Left ventricle myocardium inferior (tissue), 1 donor: ENCODE measurements at places on chromosomes 12 and 14. TPM values are rescaled to one million over a fixed set of nuclear protein-coding genes. Genes with fewer than 3 reads are reported as not detected.

GRCh38 chr14:68084256-68084655 lies 264.7 kb downstream of the RAD51B start:
- peaks cover 12% of the 10 kb centered on the region for H3K4me1 ChIP-seq
- H3K36me3 ChIP-seq, result no peaks in the 10 kb centered on the region
- peaks cover 4% of the 10 kb centered on the region for H3K27me3 ChIP-seq

DNA sequence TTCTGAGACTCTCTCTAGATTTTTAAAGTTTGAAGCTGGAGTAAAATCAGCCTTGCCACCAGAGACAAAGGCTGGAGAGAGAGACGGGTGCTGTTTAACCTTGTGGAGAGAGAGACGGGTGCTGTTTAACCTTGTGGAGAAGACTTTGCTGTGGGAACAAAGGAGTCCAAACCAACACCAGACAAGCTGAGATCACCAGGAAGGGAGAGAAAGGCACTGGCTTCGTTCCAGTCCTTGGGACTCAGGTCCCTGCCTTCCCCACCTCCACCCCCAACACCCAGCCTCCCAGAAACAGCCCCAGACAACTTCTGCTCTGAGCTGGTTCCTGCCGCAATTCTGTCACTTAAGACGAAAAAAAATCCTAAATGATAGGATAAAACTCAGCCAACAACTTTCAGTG lies 1389.3 kb downstream of the AACS start:
- no peak overlapping the region for H3K4me3 ChIP-seq
- H3K4me1 ChIP-seq, result no peaks in the 10 kb centered on the region
- H3K27me3 ChIP-seq, result peaks cover 8% of the 10 kb centered on the region
- no peak overlapping the region for H3K27ac ChIP-seq
- no peak for DNase-seq

GRCh38 chr14:98229656-98230366 lies 1042.2 kb downstream of the BCL11B start:
- no peaks in the 10 kb centered on the region for H3K36me3 ChIP-seq
- no peak overlapping the region for H3K27ac ChIP-seq
- DNase-seq, result no peak
- no peak overlapping the region for H3K4me3 ChIP-seq
- no peaks in the 10 kb centered on the region for H3K4me1 ChIP-seq

GRCh38 chr12:58907391-58907790 lies 12.9 kb downstream of the LRIG3 start:
- no peaks in the 10 kb centered on the region for H3K27me3 ChIP-seq
- no peak overlapping the region for H3K4me3 ChIP-seq
- peaks cover 11% of the 10 kb centered on the region for H3K4me1 ChIP-seq
- no peak for DNase-seq

GRCh38 chr12:94770791-94771190 lies 120.4 kb upstream of the TMCC3 start:
- peaks cover 57% of the 10 kb centered on the region for H3K27me3 ChIP-seq
- H3K4me1 ChIP-seq, result peaks cover 7% of the 10 kb centered on the region
- no peak for DNase-seq
- no peak overlapping the region for H3K27ac ChIP-seq
- H3K36me3 ChIP-seq, result no peaks in the 10 kb centered on the region

DNA sequence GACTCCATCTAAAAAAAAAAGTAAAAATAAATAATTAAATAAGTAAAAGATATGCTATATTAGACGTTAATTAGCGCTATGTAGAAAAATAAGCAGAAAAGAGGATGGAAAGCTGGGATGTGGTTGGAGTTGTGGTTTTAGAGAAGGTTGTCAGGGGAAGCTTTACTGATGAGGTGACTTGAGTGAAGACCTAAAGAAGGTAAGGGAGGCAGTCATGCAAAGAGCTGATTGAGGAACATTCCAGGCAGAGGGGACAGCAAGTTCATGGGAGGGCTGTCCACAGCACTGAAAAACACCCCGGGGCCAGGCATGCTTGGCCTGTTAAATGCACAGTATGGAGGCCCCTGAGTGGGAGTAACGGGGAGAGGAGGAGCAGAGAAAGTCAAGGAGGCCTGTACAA lies 15.7 kb downstream of the SMAGP start:
- H3K36me3 ChIP-seq, result no peaks in the 10 kb centered on the region
- H3K4me1 ChIP-seq, result no peaks in the 10 kb centered on the region
- H3K4me3 ChIP-seq, result no peak overlapping the region
- no peaks in the 10 kb centered on the region for H3K27me3 ChIP-seq

STAB2 gene
- total RNA-seq, result 0.03 TPM

KLRG1 gene
- total RNA-seq, result 6.9 TPM

CD63 gene
- total RNA-seq, result 705 TPM

SLC8A3 gene
- total RNA-seq, result 0.05 TPM

GXYLT1 gene
- total RNA-seq, result 5.4 TPM
